SK-N-SH (cell line): ENCODE measurements at places on chromosomes 1 and 21.

GRCh38 chr1:233240371-233240770 is 55.2 kb downstream of the PCNX2 start:
- H3K36me3 ChIP-seq = no peaks in the 10 kb centered on the region
- H3K27ac ChIP-seq = no peak overlapping the region
- no peaks in the 10 kb centered on the region for H3K4me1 ChIP-seq
- no peak overlapping the region for H3K4me3 ChIP-seq
- peak; percentile 10 for DNase-seq

DNA sequence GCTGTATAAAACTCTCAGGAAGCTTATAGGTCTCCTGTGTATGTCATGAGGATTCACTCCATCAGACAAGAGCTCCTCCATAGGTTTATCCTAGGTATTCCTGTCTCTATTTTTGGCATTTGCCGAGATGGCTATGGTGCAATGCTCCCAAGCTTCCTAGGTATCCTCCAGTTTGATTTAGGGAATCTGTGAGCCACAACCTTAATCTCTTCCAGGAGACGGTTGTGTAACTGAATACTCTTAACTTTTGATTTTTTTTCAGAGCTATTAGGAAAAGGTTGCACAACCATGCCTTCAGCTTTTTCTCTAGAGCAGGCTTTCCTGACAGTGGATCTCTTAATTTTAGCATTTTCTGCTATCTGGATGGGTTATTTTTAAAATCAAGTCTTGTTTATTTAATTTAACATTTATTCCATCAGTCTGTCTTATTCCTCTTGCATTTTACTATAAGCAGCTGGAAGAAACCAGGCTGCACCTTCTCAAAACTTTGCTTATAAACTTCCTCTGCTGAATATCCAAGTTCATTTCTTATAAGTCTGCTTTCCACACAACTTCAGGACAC is 69.4 kb upstream of the BACE2 start:
- no peak overlapping the region for H3K27ac ChIP-seq
- H3K4me1 ChIP-seq = no peaks in the 10 kb centered on the region
- no peaks in the 10 kb centered on the region for H3K27me3 ChIP-seq
- no peaks in the 10 kb centered on the region for H3K36me3 ChIP-seq

DNA sequence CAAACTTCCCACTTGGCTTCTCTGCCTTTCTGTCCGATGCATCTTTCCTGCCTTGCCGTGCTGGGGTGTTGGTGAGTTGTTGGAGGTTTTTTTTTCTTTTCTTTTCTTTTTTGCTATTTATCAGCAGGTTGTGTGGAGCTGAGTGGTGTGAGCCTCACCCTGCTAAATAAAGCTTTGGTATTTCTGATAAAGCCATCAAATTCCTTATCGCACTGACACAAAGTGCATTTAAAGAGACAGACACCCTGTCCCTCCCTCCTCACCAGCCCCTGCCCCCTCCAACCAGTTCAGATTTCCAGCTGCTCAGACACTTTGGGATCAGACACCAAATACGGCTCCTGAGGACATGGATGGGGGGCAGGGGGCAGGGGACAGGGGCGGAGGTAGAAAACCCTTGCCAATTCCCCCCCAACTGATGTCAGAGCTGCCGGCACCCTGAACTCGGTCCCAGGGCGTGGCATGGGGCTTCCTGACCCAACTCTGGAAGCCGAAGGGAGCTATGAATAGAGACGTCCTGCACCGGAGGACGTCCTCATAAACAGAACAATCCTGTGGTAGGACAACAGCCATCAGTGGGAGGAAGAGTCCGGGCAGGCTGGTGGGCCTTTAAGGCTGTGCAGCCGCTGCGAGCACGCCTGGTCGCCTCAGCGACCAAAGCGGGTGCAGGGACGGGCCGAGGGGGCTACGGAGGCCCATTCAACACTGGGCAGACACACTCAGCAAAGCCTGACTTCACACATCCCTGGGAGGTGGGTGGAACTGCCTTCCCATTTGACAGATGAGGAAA is 79.0 kb downstream of the CASZ1 start:
- H3K27me3 ChIP-seq = no peaks in the 10 kb centered on the region; the same call in none of the 2 replicates
- DNase-seq = no peak
- no peaks in the 10 kb centered on the region for H3K4me1 ChIP-seq
- no peak overlapping the region for H3K4me3 ChIP-seq
- H3K36me3 ChIP-seq = no peaks in the 10 kb centered on the region

DNA sequence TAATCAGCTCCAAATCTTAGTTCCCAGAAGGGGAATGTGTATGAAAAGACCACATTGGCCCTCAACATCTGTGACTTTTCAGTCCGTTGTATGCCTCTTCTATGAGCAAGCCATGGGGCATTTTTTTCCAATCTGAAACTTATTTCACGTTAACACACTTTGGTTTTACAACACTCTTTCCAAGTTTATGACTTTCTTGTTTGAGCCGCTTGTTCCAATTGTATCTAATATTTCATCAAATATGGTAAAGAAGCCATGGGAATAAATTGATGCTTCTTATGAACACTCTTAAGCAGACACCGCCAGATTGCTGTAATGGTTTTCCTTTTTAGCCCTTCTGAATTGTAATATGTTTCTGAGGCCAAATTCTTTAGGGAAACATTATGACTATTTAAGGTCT is 359.9 kb downstream of the HLX start:
- H3K27me3 ChIP-seq = no peaks in the 10 kb centered on the region
- H3K27ac ChIP-seq = no peak overlapping the region
- H3K4me1 ChIP-seq = no peaks in the 10 kb centered on the region
- H3K36me3 ChIP-seq = no peaks in the 10 kb centered on the region
- H3K4me3 ChIP-seq = no peak overlapping the region
